ENCODE measurements at places on chromosomes 1 and 21.

DNA sequence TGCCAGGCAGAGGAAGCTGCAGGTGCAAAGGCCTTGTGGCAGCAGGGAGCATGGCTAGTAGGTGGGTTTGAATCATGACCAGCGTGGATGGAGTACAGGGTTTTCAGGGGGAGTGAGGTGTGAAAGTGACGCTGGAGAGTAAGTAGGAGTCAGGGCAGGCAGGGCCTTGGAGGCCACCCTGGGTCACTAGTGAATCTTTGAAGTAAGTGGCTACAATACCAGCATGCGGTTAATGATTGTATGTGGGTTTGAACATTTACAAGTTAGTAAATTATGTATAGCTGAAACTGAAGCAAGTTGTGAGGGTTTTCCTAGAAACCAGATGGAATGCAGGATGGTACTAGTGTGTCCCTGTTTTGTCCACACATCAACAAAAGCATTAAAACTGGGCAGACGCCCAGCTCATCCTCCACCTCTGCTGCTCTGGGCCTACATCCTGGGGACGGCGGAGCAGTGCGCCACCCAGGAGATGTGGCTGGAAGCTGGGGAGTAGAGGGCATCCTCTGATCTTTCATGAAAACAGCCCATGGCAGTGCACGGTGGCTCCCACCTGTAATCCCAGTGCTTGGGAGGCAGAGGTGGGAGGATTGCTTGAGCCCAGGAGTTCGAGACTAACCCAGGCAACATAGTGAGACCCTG lies 41.2 kb upstream of the B3GALNT2 start:
- no peak for DNase-seq

GRCh38 chr1:176384841-176385240 lies 78.1 kb upstream of the PAPPA2 start:
- no peak for DNase-seq

DNA sequence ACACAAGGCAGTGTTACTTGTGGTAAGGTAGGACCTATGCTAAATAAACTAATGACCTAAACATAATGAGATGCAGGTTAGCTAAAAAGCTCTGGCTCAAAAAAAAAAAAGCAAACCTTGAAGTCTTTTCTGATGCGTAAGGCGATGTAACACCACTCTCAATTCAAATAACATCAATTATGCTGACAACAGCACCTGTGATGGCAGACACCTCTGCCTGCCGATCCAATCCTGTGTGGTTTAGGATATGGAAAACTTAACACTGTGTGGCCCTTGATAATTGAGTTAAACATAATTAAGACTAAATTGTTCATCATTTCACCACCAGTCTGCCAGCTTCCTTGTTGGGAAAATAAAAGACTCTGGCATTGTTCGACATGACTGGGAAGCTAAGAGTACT lies 9.1 kb downstream of the RPAP2 start:
- DNase-seq: no peak

DNA sequence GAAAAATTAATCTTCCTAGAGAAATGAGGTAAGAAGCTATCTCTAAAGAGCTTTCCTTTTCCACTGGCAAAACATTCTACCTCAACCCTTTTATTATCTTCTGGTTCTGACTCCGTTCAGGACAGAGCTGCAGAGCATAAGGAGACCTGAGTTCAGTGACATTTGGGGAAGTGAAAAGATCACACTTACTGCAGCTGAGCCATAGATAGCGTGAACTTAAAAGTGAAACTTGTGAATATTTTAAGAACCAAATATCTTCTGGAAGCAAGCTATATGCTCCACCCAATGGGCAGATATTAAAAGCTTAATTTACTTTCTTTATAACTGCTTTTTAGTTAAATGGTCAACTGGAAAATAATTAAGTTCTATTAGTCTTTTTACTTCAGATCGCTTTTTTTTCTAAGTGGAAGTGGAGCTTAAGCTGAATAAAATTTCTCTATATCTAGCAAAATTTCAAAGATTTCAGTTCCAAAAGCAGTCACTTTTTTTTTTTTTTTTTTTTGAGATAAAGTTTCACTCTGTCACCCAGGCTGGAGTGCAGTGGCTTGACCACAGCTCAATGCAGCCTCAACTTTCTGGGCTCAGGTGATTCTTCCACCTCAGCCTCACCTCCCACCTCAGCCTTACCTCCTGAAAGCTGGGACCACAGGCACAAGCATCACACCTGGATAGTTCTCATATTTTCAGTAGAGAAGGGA lies 11.9 kb downstream of the PTPN22 start:
- no peak for DNase-seq

DNA sequence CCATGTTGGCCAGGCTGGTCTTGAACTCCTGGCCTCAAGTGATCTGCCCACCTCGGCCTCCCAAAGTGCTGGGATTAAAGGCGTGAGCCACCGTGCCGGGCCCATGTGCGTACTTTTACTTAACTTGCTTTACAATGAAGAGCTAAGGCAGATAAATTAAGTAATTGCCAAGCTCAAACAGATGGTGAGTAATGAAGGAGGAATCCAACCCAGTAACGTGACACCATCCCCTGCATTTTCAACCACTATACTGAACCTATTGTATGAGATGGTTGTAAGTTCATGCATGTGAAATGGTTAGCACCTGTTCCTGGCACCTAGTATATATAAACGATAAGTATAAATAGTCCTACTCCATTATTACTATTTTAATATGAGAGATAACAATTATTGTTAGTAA lies 588.0 kb upstream of the BEND5 start:
- DNase-seq: no peak

- no peak for DNase-seq
Observed at GRCh38 chr1:201424146-201424545, 2.6 kb upstream of the TNNI1 start.

DNA sequence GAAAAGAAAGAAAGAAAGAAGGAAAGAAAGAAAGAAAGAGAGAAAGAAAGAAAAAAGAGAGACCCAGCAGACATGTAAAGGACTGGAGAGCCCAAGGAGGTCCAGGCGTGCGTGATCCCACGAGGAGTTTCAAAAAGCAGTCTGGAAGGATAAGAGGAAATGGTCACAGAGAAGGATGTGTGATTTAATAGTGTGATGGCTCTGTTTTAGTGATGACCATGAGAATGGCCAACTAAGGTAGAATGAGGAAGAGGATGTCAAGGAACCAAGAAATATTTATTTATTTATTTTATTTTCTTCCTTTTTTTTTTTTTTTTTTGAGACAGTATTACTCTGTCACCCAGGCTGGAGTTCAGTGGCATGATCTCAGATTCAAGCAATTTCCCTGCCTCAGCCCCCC lies 25.5 kb downstream of the PTGS2 start:
- no peak for DNase-seq

DNA sequence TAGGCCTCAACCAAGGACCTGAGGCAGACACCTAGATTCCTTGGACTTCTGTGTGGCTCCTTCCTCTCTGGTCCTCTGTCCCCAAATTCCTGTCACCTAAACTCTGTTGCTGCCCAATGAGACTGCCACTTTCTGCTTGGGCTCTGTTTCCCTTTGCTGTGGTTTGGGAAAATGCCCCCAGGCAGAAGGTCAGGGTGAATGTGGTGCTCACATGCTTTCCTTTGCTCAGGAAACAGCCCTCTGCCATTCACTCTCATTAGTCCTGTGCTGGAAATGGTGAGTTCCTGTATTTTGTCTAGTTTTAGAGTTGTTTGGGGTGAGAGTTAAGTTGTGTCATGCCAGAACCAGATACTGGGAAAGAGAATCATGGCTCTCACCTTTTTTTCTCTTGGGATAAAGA lies 22.7 kb upstream of the SHE start:
- DNase-seq: no peak

DNA sequence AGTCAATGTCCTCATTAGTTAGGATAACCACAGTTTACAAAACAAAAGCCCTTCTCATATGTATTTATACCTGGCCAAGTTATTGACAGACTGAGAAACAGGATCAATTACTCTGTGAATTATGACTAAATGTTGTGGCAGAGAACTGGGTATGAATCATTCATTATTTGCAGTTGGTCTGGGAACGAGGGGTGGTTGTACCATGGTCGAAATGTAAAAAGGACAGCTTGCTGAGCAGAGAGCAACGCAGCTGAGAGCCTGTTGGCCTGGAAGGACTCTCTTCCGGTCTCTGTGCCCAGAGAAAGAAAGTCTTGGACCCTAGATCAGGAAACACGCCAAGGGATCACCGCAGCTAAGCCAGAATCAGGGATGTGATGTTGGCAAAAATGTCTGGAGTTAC lies 169.6 kb downstream of the DISC1 start:
- no peak for DNase-seq

DNA sequence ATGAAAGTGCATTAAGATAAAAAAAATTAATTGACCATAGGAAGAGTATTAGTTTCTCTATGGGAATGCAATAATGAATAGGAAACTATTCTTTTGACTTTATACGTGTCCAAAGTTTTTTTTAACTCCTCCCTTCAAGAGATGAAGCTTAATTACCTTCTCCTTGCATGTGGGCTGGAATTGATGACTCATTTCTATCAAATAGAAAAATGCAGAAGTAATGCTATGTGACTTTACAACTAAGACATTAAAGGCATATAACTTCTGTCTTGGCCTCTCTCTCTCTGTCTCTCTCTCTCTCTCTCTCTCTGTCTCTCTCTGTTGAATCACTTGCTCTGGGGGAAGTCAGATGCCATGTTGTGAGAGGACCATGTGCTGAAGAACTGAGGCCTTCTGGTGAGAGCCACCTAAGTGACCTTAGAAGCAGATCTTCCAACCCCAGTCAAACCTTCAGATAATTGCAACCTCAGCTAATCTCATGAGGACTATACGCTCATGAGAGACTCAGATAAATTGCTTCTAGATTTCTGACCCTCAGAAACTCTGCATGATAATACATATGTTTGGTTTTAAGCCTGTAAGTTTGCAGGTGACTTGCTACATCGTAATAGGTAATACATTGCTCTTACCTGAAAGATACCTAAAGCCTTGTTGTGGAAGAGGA lies 414.2 kb downstream of the KCNT2 start:
- DNase-seq: no peak

DNA sequence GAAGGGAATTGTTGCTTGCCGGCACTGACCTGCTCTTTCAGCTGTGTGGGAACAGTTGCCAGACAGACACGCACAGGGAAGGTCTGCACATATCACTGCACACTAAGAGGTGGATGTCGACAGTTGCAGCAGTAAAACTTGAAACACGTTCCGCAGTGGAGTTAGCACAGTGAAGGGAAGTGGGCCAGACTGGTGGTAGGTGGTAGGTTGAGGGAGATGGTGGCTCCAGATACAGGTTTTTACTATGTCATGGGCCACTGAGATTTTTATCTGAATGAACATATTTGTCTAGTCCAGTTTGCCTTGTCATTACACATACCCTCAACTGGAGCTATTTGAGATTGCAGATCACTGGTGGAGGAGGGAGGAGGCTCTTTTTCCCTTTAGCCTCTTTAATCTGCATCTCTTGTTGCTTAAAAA lies 13.5 kb downstream of the MRPS6 start:
- no peak for DNase-seq

DNA sequence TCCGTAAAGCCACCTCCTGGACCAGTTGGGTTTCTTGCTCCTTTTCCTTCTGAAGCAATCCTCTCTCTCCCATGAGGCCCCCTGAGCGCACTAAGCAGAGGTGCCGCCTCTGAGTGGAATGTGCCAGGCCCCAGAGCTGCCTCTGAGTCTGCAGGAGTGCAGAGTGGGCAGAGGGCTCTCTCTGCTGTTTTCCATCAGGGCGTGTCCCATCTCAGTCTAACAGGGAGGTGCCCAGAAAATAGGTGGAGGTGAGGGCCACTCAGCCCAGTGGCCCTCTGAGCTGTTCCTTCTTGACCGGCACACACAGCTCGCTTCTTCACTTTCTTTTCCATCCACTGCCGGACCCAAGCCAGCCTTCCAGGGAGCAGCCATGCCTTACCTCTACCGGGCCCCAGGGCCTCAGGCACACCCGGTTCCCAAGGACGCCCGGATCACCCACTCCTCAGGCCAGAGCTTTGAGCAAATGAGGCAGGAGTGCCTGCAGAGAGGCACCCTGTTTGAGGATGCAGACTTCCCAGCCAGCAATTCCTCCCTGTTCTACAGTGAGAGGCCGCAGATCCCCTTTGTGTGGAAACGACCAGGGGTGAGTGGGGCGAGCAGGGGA lies at the start of gene CAPN9:
TSS of gene CAPN9 (plus strand) at position 262 of the 604 bp plus-strand sequence. CDS start at position 371, 109 bp downstream.
- no peak for DNase-seq

DNA sequence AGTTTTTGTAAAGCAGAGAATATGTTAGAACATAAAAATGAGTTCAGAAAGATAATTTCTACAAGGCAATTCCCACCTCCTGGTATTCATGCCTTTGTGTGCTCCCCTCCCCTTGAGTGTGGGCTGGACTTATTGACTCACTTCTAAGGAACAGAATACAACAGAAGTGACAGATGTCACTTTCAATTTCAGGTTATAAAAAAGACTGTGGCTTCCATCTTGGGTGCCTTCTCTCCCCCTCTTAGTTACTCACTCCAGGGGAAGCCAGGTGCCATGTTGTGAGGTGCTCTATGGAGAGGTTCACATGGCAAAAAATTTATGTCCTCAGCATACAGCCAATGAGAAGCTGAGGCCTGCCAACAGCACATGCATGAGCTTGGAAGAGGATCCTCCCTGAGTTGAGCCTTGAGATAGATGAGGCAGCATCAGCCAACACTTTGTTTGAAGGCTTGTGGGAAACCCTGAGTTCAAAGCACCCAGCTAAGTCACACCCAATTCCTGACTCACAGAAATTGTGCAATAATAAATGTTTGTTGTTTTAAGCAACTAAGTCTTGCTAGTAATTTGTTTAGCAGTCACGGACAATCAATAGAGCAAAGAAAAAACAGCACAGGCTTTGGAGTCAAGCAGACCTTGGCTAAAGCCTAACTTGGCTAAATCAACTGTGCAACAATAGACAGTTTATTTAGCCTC lies 73.5 kb upstream of the NGF start:
- DNase-seq: no peak

DNA sequence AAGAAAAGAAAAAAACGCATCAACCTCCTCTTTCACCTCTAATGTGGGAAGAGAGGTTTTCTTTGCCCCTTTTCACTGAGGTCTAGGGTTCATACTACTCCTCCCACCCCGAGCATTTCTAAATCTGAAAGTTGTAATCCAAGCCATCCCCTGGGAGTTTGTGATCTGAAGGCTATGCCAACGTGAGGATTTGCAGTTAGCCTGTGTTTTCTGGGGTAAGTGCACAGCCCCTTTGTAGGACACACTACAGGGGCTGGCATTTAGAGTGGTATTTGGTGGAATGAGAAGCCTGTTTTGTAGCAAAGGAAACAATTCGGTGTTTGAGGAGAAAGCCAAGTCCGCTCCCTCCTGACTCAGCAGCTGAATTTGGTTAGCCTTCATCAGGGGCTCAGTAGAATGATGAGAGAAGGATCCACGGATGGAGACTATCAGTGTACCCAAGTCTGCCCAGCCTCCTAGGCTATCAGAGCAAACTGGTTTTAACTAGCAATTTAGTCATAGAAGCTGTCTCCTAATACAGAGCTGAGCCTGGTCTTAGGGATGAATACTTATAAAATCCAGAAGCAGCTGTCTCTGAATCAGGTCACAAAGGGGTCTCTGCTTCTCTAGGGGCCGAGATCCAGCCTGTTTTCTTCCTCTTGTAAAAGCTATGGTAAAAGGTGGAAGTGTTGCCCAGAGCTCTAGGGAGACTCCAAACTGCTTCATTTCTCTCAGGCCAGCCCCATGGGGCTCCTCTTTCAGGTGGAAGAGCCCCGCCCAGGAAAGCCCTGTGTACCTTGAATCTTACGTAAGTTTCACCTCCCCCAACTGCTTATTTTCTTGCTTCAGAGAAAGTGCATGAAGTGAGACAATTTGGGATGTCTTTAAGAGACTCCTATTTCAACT lies 2.1 kb downstream of the PCP4L1 start:
- no peak for DNase-seq
